ENCODE measurements at places on chromosomes 5 and 9. TPM values are rescaled to one million over a fixed set of nuclear protein-coding genes. Genes with fewer than 3 reads are reported as not detected.

DNA sequence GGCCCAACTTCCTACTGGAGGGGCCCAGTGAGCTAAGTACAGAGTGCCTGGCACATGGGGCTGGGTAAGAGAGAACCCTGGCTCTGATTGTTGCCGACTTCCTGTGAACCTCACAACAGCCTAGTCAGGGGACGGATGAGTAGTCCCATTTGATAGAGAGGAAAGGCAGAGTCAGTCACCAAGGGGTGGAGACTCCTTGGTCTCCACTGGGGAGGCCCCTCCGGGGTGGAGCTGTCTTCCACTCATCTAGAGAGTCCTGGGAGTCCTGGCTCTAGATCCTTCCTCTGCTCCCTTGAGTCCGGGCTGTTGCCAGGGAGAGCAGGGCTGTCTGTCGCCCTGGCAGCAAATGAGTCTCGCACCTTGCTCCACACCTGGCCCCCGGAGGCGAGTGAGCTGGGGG lies 8.0 kb downstream of the GRK6 start:
- peak; percentile 51 for DNase-seq

GRCh38 chr9:134359493-134360179 lies 33.4 kb downstream of the RXRA start:
- no peak for DNase-seq

DNA sequence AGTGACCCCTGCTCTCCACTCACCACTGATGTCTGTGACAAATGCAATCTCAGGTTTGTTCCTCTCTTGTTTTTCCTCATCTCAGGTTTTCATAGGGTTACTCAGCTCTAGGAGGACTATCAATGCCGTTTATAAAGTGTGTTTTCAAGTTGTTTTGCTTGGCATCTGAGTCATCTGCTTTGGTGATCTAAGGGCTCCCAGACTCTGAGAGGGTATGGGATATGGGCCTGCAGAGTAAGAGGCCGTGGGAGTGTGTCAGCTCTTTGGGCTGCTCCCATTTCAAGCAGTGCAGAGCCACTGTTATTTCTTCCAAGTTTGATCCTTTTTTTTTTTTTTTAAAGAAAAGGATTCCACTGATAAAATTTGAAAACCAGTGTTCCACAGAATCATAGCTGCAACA lies 46.3 kb downstream of the NNT start:
- DNase-seq, result no peak

DNA sequence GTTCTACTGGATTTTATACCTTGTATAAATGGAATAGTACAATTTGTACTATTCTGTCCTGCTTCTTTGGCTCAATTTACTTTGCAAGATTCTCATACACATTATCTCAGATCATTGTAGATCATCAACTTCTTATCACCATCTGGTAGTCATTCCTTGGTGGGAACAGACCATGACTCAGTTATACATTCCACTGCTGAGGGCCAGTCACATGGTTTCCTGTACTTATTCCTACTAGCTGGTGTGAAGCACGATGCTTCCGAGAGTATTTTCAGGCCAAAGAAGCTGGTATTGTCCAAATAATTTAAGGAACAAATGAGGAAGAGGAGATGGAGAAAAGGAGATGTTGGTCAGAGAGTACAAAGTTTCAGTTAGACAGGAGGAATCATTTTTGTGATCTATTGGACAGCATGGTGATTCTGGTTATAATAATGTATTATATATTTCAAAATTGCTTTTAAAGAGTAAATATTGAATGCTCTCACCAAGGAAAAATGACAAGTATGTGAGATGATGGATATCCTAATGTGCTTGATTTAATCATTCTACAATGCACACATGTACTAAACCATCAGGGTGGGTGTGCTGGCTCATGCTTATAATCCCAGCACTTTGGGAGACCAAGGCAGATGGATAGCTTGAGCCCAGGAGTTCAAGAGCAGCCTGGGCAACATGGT lies 124.1 kb downstream of the SYK start:
- DNase-seq, result no peak

CCDC112 gene
- total RNA-seq, result 5.1 TPM

DNA sequence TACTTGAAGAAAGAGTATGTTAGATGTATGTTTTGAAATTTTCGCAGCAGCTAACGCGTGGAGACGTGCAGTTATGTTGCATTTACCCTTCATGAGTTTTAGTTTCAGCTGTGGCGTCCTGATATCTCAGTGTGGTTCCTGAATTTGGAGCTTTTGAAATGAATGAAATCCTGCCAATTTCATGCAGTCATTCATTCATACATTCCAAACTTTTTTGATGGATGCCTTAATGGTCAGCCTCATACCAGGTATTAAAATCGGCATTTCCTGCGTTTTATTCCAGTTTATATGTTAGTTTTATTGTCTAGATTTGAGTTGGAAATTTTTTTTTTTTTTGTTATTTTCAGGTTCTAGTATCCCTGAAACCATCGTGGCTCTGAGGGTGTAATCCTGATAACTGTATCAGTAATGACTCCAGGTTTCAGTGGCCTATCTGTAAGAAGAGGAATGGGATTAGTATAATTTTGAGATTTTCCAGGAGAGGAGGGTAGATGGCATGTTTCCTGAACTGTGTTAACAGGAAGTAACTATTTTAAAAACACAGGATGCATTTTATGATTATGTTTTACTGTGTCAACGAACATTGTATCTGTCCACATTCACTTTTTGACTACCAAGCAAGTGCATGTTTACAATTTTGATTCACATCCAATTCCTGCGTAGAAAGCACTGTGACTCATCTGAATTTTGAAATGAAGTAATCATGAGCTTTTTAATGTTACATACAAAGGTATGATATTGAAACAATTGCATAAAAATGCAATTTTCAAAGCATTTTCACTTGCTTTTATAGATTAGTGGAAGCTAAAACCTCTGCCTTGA lies 1.0 kb downstream of the FOCAD start:
- DNase-seq, result no peak

DNA sequence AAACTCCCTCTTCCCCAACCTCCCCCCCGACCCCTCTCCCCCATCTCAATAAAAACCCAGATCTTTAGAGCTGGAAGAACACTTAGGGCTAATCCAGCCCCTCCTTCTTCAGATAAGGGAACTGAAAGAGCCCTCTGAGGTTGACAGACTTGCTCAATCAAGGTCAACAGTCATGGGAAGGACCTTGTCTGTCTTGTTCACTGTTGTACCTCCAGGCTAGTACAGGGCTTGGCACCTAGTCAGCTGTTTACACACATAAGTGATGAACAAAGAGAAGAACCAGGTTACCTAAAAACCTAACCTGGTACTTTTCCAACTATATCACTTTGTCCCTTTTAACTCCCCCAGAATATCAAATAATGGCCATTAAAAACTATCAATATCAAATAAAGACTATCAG lies 2.4 kb downstream of the TTC39B start:
- DNase-seq, result no peak

DNA sequence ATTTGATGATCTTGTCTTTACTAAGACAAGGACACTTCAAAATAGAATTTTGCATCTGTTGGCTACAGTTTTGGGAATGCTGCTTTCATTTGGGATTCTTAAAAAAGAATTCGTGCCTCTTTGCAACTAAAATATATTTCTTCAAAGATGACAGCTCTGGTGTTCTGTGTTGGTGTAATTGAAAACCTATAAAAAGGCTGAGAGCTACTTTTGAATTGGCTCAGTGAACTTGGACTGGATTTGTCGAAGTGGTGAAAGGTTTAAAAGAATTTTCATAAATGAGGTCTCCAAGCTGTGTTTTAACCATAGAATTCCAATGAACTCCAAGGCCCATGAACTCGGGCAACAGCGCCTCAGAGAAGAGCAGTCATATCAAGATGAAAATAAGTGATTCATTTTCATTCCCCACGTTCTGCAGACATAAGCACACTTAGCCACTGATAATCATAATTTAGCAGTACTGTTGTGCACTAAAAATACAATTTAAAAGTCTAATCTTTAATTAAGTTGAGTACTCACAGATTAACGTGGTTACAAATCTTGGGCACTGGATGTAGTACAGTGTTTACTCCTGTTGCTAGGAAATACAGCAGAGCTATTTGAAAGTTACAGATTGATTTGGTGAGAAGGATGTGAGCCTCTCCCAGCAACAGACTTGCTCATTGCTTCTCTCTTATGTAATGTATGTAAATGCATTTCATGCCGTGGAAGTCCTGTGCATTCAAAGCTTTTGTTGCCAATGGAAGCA lies 10.9 kb downstream of the SNCAIP start:
- no peak for DNase-seq

INSL4 gene
- total RNA-seq, result not detected

GRCh38 chr5:180494510-180495181 lies 467 bp downstream of the CNOT6 start:
- DNase-seq, result peak; percentile 80

DNA sequence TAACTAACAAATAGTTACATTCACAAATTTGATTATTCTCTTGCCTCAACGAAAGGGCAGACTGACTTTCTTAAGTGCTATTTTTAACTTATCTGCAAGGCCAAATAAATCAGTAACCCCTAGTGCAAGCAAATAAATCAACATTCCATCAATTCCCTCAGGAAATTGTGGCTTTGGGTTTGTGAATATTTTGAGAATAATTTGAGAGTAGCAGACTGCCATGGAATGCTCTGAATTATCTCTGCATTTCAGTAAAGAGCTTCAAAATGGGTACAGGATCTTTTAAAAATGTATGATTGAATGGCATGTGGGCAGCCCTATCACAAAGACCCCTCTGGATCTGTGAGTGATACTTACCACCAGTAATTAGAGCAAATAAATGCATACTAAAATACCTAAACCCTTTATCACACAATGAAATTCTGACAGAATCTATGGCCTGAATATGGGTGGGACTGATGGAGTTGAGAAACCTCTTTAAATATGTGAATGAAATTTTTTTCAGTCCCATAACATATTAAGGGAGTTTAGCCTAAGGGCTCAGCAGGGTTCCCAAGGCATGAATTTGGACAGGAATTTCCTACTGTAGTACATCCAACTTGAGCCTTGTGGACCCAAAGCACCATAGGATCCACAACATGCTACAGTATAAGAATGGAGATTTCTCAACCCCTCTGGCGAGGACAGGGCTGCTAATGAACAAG lies 92.5 kb upstream of the ITGA2 start:
- DNase-seq, result no peak
